ENCODE measurements at places on chromosomes 1 and 21. TPM values are rescaled to one million over a fixed set of nuclear protein-coding genes. Genes with fewer than 3 reads are reported as not detected.

Gene SLC1A7
- total RNA-seq: 0.23 TPM

Gene ZBTB37
- 0.58 TPM for total RNA-seq

Gene EPHB2
- 21.0 TPM for total RNA-seq

Gene TNNT2
- 1.1 TPM for total RNA-seq

Gene DIO1
- not detected for total RNA-seq

Gene C1orf50
- total RNA-seq: 4.1 TPM

Gene FCN3
- total RNA-seq: not detected

Measured in PC-3 (cell line).